ENCODE measurements at places on chromosomes 16 and 17.

- DNase-seq = no peak
Measured at GRCh38 chr17:75943491-75943890, 2.6 kb upstream of the FBF1 start.

DNA sequence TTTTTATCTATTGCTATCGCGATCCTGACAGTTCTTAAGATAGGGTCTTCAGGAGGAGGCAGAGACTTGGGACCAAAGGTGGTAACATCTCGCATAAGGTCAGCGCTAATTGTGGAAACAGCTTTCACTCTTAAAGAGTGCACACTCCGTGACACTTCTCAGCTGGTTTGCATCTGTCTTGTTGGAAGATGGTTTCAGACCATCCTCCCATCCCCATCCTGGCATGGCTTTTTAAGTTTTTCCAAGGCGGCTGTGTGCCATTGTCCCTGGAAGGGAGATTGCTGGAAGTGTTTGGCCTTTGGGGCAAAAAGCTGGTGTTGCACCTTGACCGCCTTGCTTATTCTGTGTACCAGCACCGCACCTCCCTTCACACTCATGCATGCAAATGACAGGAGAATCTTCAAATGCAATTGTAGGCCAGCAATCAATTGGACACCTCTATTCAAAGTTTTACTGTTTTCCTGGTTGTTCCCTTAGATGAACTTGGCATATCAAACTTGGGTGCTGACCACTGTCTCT lies 1.5 kb downstream of the SOCS7 start:
- no peak for DNase-seq

DNA sequence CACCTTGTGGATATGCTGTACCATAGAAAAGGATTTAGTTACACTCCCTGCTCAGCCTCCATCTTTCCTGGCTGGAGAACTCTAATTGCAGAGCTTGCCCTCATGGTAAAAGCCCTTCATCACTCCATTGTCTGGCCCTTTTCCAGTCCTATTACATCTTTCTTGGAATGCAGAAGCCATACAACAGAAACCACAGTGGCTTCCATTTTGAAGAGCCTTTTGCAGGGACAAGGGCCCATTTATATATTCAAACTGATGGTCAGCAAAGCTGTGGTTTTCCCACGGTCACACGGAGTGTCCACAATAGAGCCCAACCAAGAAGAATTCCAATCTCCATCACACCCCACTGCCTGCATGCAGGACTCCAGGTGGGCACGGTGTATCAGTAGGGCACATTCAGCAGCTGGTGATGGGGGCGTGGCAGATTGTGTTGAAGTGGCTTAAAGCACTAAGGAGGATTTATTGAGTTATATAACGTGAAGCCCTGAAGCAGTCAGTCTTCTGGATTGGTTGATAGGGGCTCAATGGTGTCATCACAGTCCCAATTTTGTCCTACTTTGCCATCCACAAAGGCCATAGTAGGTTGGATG lies 20.3 kb downstream of the COPRS start:
- no peak for DNase-seq

DNA sequence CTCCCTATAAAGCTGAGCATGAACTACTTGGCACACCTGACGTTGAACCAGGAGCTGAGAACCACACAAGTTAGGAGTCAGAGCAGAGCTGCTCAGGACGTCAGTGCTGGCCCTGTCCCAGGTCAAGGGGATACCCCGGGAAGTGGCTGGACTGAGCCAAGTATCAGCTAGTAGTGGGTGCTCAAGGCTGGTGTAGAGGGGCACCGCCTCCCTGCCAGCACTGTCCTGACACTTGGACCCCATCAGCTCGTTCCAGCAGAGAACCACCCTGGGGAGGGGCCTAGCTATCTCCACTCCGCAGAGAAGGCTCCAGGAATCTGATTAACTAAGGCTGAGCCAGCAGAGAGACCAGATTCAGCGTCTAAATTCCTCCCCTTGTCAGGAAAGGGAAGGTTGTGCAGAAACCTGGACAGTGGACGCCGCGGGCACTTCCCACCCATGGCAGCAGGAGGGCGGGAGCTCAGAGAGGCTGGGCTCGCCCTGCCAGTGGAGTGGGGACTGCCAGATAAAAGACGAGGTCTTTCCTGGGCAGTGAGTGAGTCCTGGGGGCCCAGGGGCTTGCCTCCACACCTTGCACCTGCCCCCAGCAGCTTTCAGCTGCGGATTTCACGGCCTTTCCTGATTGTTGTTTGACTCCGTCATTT lies 21.0 kb downstream of the C16orf90 start:
- no peak for DNase-seq

- DNase-seq = no peak
Measured at GRCh38 chr16:33059206-33059605, 134.8 kb upstream of the TP53TG3C start.

GRCh38 chr17:68011199-68011665 lies 15.0 kb upstream of the C17orf58 start:
- DNase-seq = no peak

- no peak for DNase-seq
Measured at GRCh38 chr17:53659181-53659580, 163.5 kb upstream of the KIF2B start.

Measured in 8988T (cell line).